ENCODE measurements at places on chromosomes 4 and X.

- no peak for DNase-seq
These were observed 616 bp upstream of the KLHL34 start for GRCh38 chrX:21658746-21659145.

- DNase-seq = no peak
These were observed 566 bp downstream of the ATP11C start for GRCh38 chrX:139932073-139932900.

- no peak for DNase-seq
These were observed 164.8 kb upstream of the VEGFC start for GRCh38 chr4:176957353-176958118.

DNA sequence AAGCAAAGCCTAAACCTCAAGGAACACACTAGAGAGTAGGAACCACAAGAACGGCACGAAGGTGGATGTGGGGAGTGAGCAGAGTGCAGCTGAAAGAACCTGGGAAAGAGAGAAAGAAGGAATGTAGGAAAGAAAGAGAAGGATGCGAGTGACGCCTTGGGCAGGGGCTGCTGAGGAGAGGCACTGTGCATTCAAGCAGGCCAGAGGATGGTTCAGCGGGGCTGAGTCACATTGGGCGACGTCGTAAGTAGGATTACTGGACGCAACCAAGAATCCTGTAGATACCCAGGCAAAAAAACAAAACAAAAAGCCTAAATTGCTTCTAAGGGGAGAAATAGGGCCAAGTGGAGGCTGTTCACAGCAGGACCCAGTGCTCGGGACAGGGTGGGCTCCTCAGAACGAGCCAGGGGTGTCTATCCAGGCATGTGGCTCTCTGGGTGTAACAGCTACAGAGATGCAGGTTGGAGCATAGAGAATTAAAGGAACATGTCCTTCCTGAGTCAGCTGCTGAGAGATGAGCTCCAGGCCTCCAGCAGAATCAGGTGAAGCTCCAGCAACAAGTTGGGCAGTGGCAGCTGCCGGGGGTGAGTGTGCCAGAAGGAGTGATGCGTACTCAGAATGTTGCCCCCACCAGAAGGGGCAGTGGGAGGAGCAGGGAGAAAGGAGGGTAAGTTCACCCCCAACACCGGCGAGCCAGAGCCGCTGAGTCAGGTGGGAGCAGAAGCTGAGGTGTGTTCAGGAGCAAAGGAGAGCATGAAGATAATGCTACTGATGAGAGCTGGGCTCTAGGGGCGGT is 38.6 kb downstream of the NELFA start:
- no peak for DNase-seq

GRCh38 chr4:76856243-76857073 is 41.5 kb downstream of the SOWAHB start:
- DNase-seq = no peak

DNA sequence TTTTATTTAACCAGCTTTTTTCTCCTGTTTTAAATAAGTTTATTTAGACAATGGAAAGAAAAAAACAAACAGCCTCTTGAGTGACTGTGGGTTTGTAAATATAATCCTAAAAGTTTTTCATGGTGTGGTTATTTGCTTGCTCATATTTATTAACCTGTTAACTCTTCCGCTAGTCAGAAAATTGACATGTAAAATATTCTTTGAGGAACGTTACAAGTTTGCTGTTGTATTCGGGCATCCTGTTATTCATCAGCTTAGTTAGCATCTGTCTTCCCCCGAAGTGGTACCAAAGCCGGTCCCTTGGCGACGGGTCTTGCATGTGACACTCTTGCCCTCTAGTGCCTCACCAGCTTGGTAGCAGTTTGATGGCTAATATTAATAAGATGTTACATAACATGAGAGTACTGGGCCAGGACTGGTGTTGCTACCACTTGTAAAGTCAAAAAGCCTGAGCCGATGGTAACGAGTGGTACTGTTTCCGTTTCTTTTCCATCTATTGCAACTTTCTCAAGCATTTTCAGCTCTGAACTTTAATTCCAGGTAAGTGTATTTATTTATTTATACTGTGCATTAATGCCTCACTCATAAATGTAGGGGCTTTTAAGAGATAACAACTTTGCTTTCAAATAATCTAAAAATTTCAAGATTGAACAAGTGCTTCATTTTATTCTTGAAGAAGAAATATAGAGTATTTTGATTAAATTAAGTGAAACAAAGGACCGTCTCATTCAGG is at the start of gene NDST3:
Gene NDST3 (plus strand): TSS at position 434 of the 733 bp plus-strand sequence. CDS start 19,425 bp downstream, outside the sequence.
- DNase-seq = peak; percentile 67

- no peak for DNase-seq
These were observed 161.2 kb upstream of the AGTR2 start for GRCh38 chrX:116009346-116009745.

DNA sequence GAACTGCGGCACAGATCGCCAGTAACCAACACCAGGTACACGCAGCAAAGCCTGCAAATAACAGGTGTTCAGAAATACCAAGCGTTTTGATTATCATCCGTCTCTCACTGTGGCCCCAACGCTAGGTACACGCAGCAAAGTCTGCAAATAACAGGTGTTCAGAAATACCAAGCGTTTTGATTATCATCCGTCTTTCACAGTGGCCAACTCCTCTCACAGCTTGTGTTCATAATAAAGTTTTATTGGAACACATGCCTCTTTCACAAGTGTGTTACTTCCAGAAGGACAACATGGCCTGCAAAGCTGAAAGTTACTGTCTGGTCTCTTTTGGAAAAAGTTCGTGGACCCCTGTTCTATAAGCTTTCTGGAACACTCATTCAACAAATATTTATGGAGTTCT is 153.1 kb downstream of the AFAP1 start:
- DNase-seq = no peak
